ENCODE measurements at places on chromosomes 12 and 14.

GRCh38 chr12:38956337-38956736 is 50.9 kb upstream of the CPNE8 start:
- DNase-seq, result no peak

DNA sequence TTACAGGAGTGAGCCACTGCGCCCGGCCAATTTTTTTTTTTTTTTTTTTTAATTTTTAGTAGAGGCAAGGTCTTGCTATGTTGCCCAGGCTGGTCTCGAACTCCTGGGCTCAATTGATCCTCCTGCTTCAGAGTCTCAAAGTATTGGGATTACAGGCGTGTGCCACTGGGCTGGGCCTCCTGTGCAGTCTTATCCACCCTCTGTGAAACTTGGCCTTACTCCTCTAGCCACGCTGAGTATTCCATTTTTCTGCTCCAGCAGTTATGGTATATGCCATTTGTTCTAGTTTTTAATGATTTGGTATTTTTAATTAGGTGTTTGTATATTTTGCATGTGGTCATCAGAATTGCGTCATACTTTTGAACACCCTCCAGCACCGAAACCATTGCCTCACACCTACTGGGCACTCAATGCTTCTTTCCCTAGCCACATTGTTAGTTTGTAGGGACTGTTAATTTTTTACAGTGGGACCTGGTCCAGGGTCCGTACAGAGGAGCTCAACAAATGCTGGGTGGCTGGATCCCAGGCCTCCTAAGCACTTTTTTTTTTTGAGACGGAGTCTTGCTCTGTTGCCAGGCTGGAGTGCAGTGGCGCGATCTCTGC is 11.4 kb downstream of the RIOX1 start:
- no peak for DNase-seq

GRCh38 chr14:42057111-42057510 is 450.4 kb downstream of the LRFN5 start:
- no peak for DNase-seq

GRCh38 chr14:65241125-65241752 is 138.9 kb upstream of the MAX start:
- DNase-seq, result no peak

- DNase-seq, result no peak
Observed at GRCh38 chr14:68085742-68086141, 266.2 kb downstream of the RAD51B start.

GRCh38 chr12:53308276-53308675 is 8.8 kb downstream of the MYG1 start:
- DNase-seq, result no peak

- no peak for DNase-seq
Observed at GRCh38 chr12:4034921-4035320, 161.7 kb upstream of the PARP11 start.

GRCh38 chr12:3753544-3754284 is 805 bp upstream of the CRACR2A start:
- no peak for DNase-seq

- no peak for DNase-seq
Observed at GRCh38 chr14:33733721-33734120, 217.2 kb downstream of the EGLN3 start.

GRCh38 chr14:103738701-103739451 is 23.3 kb downstream of the ZFYVE21 start:
- DNase-seq, result no peak

DNA sequence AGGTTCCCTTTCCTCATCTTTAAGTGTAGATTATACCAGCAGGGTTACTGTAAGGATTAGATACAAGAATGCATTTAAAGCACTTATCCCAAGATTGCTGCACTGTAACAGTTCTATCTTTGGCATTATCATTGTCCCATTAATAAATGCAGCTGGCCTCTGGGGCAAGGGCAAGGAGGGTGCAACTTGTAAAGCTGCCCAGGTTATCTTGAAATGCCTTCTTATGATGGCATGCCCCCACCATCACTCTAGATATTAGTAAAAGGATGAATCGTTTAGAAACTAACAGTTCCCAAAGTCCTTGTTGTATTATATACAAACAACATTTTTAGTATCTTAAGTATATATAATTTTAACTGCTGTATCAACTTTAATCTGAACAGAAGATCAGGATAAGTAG is 6.8 kb downstream of the LTA4H start:
- no peak for DNase-seq

DNA sequence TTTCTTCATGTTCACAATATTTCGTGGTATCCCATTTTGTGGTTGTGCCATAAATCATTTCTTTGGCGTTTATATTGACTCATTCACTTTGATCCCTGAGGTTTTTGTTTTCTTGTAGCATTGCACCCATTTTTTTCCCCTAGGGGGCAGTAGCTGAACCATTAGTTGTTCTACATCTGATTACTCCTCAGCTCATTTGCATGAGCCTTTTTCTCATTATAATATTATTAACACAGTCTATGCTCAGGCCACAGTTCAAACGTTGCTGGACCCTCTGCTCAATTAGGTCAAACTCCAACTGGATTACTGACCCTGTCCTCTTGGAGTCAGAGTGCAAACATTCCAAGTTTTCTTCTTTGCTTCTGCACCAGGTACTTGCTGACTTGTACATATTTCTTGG is 475.4 kb upstream of the SEL1L start:
- DNase-seq, result no peak

DNA sequence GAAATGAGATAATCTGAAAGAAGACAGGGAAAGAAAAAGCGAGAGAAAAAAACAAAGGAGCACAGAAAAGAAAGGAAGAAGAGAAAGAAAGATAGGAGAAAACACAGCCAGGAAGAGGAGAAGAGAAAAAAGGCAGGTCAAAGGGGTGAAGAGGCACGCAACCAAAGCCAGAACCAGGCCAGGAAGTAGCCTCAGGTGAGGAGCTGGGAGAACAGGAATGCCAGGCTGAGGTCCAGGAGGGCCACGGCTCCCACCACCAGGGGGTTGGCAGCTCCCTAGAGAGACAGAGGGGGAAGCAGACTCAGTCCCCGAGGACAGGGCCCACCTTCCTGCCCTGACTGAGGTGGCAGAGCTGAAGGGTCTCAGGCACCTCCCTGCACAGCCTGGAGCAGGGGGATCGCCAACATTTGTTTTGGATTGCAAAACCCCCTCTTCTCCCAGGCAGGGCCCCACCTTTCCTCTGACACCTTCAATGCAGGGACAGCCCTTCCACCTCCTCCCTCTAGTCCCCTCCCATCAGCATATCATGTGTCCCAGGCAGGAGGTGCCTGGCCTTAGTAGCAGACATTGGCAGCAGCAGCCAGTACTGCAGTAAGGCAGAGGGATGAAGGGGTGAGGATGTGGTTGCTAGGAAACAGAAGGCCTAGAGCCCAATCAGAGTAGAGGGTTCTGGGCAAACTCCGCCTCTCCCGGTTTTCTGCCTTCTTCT is 2.0 kb upstream of the AP1G2 start:
- DNase-seq, result no peak

GRCh38 chr12:57985685-57986084 is 44.3 kb downstream of the ATP23 start:
- no peak for DNase-seq

DNA sequence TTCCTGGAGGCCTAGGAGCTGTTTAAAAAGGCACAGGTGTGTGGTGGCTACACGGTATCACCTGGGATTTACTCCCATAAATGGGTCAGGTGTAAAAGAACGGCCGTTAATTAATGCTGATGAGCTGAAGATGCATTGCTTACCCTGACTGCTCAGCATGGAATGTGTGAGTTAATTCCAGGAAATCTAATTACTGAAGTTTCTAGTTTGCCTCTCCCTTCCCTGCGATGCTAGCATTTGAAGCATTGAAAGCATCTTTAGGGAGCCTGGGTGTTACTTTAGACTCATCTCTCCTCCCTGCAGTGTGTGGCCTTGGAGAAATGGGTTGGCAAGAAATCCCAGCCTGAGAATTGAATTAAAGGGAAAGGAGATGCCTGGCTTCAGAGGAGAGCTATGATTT is 415.9 kb downstream of the FUT8 start:
- no peak for DNase-seq

- DNase-seq, result no peak
Observed at GRCh38 chr14:94239406-94239805, 53.7 kb downstream of the SERPINA10 start.

DNA sequence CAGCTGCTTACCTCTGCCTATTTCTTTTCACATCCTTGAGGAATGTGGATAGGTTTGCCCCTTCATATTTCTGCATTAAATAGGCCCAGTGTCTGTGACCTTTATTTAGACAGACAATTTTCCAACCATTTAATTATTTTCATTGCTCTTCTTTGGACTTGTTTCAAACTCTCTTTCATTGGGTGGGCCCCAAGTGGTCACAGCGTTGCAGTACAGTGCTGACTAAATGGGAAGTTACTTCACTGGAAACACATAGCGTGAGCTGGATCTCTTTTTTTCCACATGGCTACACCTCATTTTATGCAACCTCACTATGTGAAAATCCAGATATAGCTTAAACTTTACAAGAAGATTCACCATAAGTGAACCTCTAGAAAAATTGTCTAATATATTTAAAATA is 438.9 kb downstream of the ADAMTS20 start:
- DNase-seq, result no peak

- no peak for DNase-seq
Observed at GRCh38 chr12:89884416-89884898, 175.8 kb upstream of the ATP2B1 start.

GRCh38 chr12:111677186-111677585 is 8.6 kb downstream of the BRAP start:
- DNase-seq, result no peak

DNA sequence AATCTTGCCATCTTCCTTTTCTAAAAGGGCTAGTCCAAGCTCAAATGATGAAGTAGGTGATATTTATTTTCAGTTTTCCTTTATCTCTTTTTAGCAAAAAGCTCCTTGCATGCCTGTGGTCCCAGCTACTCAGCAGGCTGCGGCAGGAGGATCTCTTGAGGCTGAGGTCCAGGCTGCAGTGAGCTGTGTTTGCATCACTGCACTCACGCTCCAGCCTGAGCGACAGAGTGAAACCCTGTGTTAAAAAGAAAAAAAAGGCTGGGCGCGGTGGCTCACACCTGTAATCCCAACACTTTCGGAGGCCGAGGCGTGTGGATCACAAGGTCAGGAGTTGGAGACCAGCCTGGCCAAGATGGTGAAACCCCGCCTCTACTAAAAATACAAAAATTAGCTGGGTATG is 5.0 kb downstream of the TMEM116 start:
- DNase-seq, result no peak

- DNase-seq, result no peak
Observed at GRCh38 chr12:60468546-60468945, 872.7 kb downstream of the SLC16A7 start.

DNA sequence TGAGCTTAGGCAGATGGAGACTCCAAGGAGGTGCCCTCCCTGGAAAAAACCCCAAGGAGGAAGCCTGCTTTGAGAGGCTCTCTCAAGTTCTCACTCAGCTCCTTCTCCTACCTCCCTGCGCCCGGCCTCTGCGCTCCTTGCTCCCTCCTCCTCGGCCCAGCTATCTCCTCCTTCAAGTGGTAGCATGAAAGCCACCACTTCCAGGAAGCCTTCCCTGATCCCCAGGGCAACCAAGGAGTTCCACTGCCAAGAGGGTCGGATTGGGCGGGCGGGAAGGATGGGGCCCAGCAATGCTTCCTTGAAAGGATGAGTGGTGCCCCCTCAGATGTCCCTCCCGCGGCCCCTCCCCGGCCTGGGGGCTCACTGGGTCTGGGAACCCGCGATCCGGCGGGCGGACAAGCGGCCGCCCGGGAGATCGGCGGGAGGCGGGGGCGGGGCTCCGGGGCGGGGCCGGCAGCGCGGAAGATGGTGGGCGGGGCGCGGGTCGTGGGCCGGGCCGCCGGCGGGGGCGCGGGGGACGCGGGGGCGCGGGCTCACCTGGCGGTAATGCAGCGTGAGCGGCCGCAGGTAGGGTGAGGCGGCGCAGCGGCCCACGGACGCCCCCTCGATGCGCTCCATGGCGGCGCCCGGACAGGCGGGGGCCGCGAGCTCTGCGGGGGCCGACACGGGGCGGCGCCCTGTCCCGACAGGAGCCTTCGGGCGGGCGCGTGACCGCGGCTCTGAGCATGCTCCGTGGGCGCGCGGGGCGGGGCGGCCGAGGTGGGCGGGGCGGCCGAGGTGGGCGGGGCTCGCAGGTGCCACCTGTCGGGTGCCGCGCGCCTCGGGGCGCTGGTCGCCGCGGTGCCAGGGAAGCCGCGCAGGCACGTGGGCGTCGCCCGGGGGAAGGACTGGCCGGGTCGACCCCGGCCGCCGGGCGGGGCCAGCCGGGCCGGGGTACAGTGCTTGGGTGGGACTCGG is at the start of gene NUDT14:
Gene NUDT14, minus strand, starts transcription at position 721 of the 957 bp plus-strand sequence. Its CDS starts 103 bp downstream, at position 618.
- no peak for DNase-seq

DNA sequence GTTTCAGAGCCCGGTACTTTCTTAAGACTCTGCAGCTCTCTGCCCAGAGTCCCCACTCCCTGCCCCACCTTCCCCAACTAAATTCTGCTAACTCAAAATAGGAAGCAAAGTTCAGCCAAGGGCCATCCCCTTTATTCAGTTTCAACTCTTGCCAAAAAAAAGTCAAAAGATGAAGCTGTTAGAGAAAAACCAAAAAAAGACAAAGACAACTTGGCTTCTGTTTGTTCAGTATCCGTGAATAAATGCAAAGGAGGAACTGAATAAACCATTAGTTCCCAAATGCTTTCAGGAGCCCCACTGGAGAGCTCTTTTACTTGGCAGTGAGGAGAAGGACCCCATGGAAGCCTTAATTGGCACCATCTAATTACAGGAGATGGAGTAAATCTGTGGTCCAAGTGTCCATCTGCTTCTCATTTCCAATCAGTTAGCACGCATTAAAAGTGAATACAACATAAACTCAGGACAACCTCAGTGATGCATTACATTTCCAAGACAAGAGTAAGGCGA is 155.4 kb upstream of the GZMB start:
- DNase-seq, result no peak

DNA sequence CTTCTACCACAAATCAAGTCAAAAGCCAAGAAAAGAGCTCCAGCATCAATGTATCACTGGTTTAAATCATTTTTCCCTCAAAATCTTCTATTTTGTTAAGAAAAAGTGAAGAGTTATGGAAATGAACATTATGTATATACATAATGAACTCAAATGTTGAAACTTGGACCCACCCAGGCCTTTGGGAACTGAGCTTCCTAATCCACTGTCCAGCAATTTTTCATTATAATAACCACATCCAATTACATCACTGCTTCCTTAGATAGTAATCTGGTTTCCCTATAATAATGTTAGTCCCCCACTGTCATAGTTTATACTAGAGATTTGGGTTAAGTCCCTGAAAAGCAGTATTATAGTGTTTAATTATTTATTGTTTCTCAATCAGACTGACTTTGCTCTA is 170.9 kb downstream of the PIK3C2G start:
- DNase-seq, result no peak

- no peak for DNase-seq
Observed at GRCh38 chr14:71474301-71475265, 457.6 kb upstream of the RGS6 start.

GRCh38 chr12:41515953-41516352 is 327.8 kb downstream of the PDZRN4 start:
- no peak for DNase-seq

DNA sequence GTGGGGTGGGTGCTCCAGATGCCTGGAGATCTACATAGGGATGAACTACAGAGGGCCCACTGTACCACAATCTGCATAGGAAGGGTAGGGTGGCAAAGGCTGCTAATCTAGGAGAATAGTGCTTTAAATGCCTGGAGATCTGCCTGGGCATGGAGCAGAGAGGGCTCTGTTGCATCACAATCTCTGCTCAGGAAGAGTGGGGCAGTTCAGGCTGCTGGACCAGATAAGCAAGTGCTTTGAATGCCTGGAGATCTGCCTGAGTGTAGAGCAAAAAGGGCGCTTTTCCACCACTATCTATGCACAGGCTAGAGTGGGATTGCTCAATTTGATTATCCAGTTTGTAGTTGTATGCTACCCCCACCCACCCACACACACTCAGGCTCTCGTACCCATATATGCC is 886.3 kb upstream of the SEL1L start:
- DNase-seq, result no peak

GRCh38 chr14:72559669-72560255 is 334.1 kb downstream of the DPF3 start:
- DNase-seq, result no peak
